Activated naive CD8-positive, alpha-beta T cell treated with anti-CD3 and anti-CD28 coated beads for 36 hours (primary cell): ENCODE measurements at places on chromosomes 4 and X. TPM values are rescaled to one million over a fixed set of nuclear protein-coding genes. Genes with fewer than 3 reads are reported as not detected.

GRCh38 chr4:87390551-87390890 is 467 bp downstream of the HSD17B11 start:
- H3K27me3 ChIP-seq: no peaks in the 10 kb centered on the region
- peak overlapping the region; percentile 83 for H3K27ac ChIP-seq
- H3K36me3 ChIP-seq: peaks cover 24% of the 10 kb centered on the region

GRCh38 chrX:154327038-154327820 is 31.6 kb downstream of the TKTL1 start:
- peak overlapping the region; percentile 34 for H3K4me3 ChIP-seq
- DNase-seq: no peak
- no peaks in the 10 kb centered on the region for H3K36me3 ChIP-seq
- no peaks in the 10 kb centered on the region for H3K27me3 ChIP-seq
- H3K27ac ChIP-seq: peak overlapping the region; percentile 29
- H3K4me1 ChIP-seq: peaks cover 41% of the 10 kb centered on the region

DNA sequence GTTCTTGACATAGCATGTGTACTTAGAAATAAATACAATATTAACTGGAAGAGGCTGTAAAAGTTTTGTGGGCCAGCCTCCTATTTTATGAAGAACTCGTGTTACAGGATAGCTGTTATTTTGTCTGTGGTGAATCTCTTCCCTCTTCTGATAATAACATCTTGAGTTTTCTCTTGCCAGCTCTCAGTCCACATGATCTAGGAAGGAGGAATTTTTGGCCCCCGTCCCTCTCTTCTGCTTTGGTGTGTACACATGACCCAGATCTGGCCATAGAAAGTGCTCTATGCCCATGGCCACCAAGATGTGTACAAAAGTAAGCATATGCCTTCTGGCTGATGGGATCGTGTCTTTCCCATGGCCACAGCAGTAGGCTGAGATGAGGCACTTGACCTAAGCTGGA is 108.0 kb upstream of the LEF1 start:
- H3K4me1 ChIP-seq: peaks cover 7% of the 10 kb centered on the region
- H3K4me3 ChIP-seq: no peak overlapping the region
- no peak for DNase-seq

DNA sequence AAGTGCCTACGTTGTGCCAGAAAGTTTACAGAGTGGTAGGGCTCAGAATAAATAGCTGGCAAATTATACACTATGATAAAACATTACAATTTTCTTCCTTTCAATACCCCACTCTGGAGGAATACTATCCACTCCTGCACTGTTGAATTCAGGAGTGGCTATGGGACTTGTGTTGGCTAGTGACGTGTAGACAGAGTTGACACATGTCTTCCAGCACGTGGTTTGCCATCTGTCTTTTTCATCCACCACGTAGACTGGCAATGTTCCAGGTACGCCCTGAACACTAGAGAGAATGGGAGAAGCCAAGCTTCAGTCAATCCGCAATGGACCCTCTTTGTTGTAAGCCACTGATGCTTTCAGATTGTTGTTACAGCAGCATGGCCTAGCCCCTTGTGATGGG is 168.8 kb upstream of the RBPJ start:
- H3K36me3 ChIP-seq: no peaks in the 10 kb centered on the region
- H3K4me1 ChIP-seq: peaks cover 9% of the 10 kb centered on the region
- no peak overlapping the region for H3K4me3 ChIP-seq
- H3K27me3 ChIP-seq: peaks cover 10% of the 10 kb centered on the region
- H3K27ac ChIP-seq: no peak overlapping the region

- H3K4me1 ChIP-seq: peaks cover 22% of the 10 kb centered on the region
- DNase-seq: no peak
- H3K4me3 ChIP-seq: peak overlapping the region; percentile 81
- no peaks in the 10 kb centered on the region for H3K36me3 ChIP-seq
- peak overlapping the region; percentile 93 for H3K27ac ChIP-seq
Measured at GRCh38 chrX:23953908-23954269, 46.1 kb downstream of the CXorf58 start.

DNA sequence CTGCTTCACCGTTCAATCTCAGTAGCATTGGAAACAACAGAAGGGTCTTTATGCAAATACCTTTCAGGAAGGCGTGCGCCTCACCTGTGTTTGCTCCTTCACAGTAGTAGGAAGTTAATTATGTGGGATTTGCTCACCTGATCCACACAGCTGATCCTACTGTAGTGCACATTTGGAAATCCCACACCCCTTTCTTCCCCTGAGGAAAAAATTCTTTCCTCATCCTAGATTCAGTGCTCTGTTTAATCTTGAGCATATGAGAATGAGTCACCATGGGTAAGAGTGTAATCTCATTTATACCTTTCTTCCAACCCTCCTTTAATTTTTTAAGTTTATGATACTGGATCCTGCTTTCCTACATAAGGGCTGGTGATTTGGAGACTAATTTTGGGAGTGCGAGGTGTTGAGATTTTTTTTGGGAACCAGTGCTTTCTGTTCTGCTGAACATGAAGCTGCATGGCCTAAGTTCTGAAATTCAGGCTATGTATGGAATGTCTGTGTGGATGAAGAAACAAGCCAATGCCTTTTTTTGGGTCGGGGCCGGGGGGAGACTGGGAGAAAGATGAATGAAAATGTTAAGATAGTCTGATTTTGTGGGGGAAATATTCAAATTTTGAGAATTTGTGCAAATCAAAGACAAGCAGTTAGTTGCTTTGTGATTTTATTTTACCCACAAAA is 19.0 kb downstream of the GAB1 start:
- peaks cover 3% of the 10 kb centered on the region for H3K27me3 ChIP-seq
- no peak overlapping the region for H3K27ac ChIP-seq
- H3K4me1 ChIP-seq: peaks cover 21% of the 10 kb centered on the region

GRCh38 chrX:27765718-27766117 is 42.1 kb upstream of the MAGEB10 start:
- H3K36me3 ChIP-seq: no peaks in the 10 kb centered on the region
- no peaks in the 10 kb centered on the region for H3K4me1 ChIP-seq
- H3K27me3 ChIP-seq: no peaks in the 10 kb centered on the region
- H3K27ac ChIP-seq: no peak overlapping the region

GRCh38 chr4:11821772-11822430 is 393.2 kb upstream of the HS3ST1 start:
- no peak overlapping the region for H3K4me3 ChIP-seq
- H3K36me3 ChIP-seq: no peaks in the 10 kb centered on the region
- no peak for DNase-seq

DNA sequence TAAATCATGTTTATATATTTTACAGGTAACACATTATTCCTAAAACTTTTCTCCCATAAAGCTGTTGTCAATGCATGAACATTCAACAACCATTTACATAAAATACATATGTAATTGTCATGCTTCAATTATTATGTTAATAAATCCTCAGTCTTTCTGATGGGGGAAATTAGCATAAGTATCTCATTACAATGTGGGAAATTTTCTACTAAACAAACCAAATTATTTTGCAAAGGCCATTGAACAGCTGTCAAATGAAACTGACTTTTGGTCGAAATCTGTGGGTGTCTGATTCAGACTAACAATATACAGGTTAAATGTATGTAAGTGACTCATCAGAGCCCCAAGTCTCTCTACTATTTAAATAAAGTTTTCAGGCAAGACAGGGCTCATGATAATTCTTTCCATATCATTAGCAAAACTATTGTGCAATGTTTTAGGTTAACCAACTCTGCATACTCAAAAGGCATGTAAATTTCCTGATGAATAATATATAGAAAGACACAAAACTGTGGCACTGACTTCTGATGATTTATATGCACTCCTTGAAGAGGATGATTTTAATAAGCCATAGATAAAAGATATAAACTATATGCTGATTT is 795.3 kb upstream of the AADAT start:
- no peak overlapping the region for H3K4me3 ChIP-seq
- H3K27me3 ChIP-seq: no peaks in the 10 kb centered on the region
- no peak for DNase-seq
- H3K27ac ChIP-seq: no peak overlapping the region
- no peaks in the 10 kb centered on the region for H3K4me1 ChIP-seq

DNA sequence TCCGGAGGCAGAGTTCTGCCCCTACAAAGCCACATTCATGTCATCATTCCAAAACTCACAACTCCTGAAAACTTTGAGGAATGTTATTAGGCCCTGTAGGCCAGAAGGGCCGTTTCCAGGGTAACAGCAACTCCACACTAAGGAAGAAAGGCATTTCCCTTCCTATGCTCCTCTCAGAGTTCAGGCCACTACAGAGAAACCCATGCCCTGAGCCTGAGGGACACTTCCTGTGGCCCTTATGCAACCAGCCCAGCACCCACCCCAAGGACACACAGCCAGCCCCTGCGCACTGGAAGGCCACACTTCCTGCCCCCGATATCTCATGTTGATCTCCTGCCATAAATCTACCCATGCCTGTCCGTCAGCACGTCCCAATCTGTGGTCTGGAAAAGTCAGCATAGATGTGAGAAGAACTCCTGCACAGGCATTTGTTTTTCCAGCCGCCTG is 289.3 kb downstream of the BCOR start:
- no peak overlapping the region for H3K27ac ChIP-seq
- peaks cover 5% of the 10 kb centered on the region for H3K4me1 ChIP-seq
- peaks cover 2% of the 10 kb centered on the region for H3K36me3 ChIP-seq
- no peak for DNase-seq

GRCh38 chrX:154734061-154734781 is 16.7 kb downstream of the GAB3 start:
- H3K27me3 ChIP-seq: no peaks in the 10 kb centered on the region
- DNase-seq: peak; percentile 16
- peaks cover 87% of the 10 kb centered on the region for H3K4me1 ChIP-seq
- peak overlapping the region; percentile 50 for H3K4me3 ChIP-seq
- H3K36me3 ChIP-seq: peaks cover 7% of the 10 kb centered on the region

DNA sequence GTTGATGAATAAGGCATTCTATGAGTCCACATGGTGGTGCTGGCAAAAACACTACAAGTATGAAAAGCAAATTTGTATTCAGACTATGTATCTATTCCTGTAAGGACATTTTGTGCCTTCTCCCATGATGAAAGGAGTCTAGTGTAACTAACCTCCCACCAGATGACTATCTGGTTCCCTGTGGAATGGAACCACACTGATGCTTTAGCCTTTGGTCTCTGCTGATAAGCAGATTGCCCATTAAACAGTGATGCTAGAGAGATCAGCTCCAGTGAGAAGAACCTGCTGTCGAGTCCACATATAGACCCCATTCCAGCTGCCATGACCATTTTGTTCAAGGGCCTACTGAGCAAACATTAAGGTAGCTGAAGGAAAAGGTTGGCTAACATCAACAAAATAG is 10.5 kb upstream of the THOC2 start:
- no peaks in the 10 kb centered on the region for H3K36me3 ChIP-seq
- peaks cover 3% of the 10 kb centered on the region for H3K27me3 ChIP-seq
- no peak for DNase-seq
- H3K4me1 ChIP-seq: no peaks in the 10 kb centered on the region

DNA sequence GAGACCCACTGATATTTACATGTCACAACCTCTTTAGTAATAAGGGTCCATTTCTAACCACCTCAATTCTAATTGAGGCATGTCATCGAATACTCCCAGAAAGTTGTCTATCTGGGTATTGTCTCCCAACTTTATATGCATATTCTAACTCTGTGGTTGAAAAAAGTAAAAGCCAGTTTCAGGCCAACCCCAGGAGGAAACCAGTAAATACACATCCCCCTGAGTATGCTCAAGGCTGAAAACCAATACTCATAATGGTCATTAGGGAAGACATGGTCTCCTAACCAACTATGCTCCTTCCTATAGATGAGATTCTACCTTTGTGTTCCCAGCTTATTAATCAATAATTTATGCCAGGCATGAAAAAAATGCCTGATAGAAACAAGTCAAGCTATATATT is 96.6 kb downstream of the SH3KBP1 start:
- H3K27ac ChIP-seq: peak overlapping the region; percentile 72
- DNase-seq: no peak
- peaks cover 62% of the 10 kb centered on the region for H3K4me1 ChIP-seq
- H3K4me3 ChIP-seq: no peak overlapping the region
- no peaks in the 10 kb centered on the region for H3K27me3 ChIP-seq

GRCh38 chr4:78320349-78320935 is 231.1 kb upstream of the ANXA3 start:
- H3K27ac ChIP-seq: no peak overlapping the region
- DNase-seq: no peak
- H3K4me3 ChIP-seq: no peak overlapping the region
- peaks cover 8% of the 10 kb centered on the region for H3K4me1 ChIP-seq
- no peaks in the 10 kb centered on the region for H3K36me3 ChIP-seq
- H3K27me3 ChIP-seq: peaks cover 44% of the 10 kb centered on the region

DNA sequence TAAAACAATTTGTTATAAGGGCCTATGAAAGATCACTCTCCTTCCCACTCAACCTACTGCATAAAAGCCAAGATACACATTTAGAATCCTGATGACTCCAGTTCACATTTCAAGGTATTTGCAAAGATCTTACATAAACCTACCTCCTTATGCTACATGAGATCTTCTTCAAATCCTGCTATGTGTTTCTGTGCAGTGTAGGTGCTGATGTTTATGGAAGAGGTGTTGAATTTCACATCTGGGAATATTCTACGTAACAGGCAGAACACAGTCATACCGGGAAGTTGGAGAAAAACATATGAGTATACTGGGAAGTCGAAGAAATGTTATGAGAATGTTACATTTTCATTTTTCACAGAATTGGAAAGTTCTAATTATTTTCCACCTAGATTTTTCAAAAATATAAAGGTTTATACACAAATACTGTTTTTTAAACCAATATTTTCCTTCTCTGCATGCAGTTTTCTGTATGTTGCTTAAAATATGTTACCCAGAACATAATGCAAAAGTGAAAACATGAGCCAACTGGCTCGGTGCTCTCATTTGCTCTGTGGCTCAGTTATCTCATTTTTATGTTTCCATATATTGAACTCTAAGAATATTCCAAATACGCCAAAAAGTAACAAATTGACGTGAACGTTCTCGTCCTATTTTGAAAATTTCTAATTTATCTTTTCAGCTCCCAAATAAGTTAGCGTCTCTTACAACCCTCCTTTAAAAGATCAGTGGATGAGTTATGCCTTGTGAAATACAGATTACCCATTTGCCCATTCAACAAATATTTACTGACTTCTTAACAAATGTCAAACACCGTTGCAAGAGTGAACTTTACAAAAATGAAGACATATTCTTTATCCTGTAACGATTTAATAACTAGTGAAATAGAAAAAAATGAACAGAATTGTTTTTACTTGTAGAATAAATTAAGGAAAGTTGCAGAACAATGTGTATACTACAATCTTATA is 899.3 kb downstream of the STIM2 start:
- no peaks in the 10 kb centered on the region for H3K36me3 ChIP-seq
- no peak overlapping the region for H3K4me3 ChIP-seq
- H3K27ac ChIP-seq: no peak overlapping the region
- H3K4me1 ChIP-seq: no peaks in the 10 kb centered on the region

GRCh38 chr4:69078852-69079251 is 17.4 kb upstream of the UGT2B7 start:
- H3K36me3 ChIP-seq: no peaks in the 10 kb centered on the region
- DNase-seq: no peak
- no peak overlapping the region for H3K4me3 ChIP-seq
- H3K27me3 ChIP-seq: no peaks in the 10 kb centered on the region
- no peaks in the 10 kb centered on the region for H3K4me1 ChIP-seq

GRCh38 chrX:115462406-115462805 is 98.6 kb upstream of the PLS3 start:
- no peak overlapping the region for H3K27ac ChIP-seq
- H3K36me3 ChIP-seq: no peaks in the 10 kb centered on the region
- no peak for DNase-seq
- H3K27me3 ChIP-seq: no peaks in the 10 kb centered on the region
- no peaks in the 10 kb centered on the region for H3K4me1 ChIP-seq

Gene MPC1L
- total RNA-seq: not detected

Gene ATP10D
- total RNA-seq: 9.8 TPM

Gene OCIAD2
- total RNA-seq: 90.4 TPM

Gene PGAM4
- total RNA-seq: not detected

Gene DUSP21
- total RNA-seq: not detected

Gene ZMAT1
- 2.7 TPM for total RNA-seq

Gene GATA1
- not detected for total RNA-seq
